ENCODE measurements at places on chromosomes 6 and 20. TPM values are rescaled to one million over a fixed set of nuclear protein-coding genes. Genes with fewer than 3 reads are reported as not detected.

C2 gene
- total RNA-seq, result 1.4 TPM

PRSS16 gene
- 0.69 TPM for total RNA-seq

NFATC2 gene
- 32.5 TPM for total RNA-seq

BEND6 gene
- not detected for total RNA-seq

ADGB gene
- total RNA-seq, result not detected

CAGE1 gene
- 0.38 TPM for total RNA-seq

DLK2 gene
- total RNA-seq, result 0.36 TPM

ZC3H12D gene
- total RNA-seq, result 70.2 TPM

TFAP2C gene
- not detected for total RNA-seq

TRIM31 gene
- not detected for total RNA-seq

GJA1 gene
- not detected for total RNA-seq

METTL24 gene
- not detected for total RNA-seq

RMND1 gene
- total RNA-seq, result 7.5 TPM

FKBP1C gene
- not detected for total RNA-seq

C20orf202 gene
- total RNA-seq, result not detected

GRCh38 chr6:105374010-105374420 lies 28.9 kb downstream of the PREP start:
- DNase-seq, result no peak

DNA sequence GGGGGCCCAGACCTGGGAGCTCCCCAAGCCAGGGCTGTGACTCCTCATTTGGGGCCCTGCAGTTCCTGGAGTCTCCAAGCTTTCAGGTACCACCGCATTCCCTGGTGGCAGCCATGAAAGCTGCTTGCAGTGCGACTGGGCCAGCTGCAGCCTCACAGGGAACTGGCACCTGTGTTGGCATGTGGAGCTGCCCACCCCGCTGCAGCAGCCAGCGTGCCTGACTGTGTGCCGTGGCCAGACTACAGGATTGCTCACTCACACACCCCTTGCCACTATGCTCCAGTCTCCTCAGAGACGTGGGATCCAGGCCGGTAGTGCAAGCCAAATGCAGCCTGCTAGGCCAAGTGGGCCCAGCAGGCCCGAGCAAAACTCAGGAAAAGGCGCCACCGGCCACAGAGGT lies 450.7 kb downstream of the COL12A1 start:
- DNase-seq, result no peak

GRCh38 chr6:154550779-154551178 lies 40.3 kb upstream of the CNKSR3 start:
- DNase-seq, result no peak

DNA sequence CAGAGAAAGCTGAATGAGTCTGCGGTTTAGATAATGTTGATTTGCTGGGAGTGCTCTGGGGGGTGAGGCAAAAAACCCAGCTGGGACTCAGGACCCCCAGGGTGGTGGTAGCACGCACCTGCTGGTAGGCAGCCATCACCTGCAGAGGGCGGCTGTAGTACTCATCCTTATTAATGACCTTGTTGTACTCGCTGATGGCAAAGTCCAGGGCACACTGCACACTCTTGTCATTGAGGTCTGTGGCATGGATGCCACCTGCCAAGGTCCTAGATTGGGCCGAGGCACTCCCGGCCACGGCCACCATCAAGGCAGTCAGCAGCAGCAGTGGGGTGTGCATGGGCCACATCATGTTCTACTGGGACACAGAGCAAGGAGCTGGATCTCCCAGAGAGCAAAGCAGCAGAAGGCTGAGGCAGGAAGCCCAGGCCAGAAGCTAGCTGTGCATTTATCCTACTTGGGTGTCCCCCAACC lies at the start of gene CST5:
Gene CST5, minus strand, starts transcription at position 421 of the 471 bp plus-strand sequence. Its CDS starts 72 bp downstream, at position 349.
- no peak for DNase-seq

- no peak for DNase-seq
Measured at GRCh38 chr6:19905584-19905983, 68.4 kb downstream of the ID4 start.

- DNase-seq, result no peak
Measured at GRCh38 chr6:146041282-146041681, 12.4 kb downstream of the GRM1 start.

DNA sequence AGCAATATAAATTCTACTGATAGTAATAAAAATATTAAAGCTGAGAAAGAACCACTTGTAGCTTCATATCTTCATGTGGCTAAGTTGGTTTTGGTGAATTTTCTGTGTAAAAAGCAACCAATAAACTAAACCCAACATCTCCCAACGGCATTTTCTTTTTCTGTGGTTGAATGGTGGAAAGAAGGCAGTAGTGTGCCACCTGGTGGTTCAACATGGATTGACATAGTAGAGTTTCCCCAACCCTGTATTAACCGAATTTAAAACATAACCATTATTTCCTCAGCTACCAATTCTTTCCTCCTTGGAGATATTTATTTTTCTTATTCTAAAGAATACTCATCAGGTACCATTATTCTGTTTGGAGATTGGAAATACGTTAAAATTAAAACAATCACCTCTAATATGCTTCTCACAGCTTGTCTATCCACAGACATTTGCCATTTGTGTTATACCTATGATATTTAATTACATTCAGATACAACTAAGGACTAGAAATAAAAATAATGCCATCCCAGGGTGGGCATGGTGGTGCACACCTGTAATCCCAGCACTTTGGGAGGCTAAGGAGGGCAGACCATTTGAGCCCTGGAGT lies 117.1 kb upstream of the EEF1E1 start:
- peak; percentile 48 for DNase-seq

GRCh38 chr20:675453-676314 lies at the start of gene SCRT2:
SCRT2 (minus strand) TSS chr20:675802; CDS start chr20:675601, 201 bp downstream.
- peak; percentile 33 for DNase-seq

- DNase-seq, result no peak
Measured at GRCh38 chr6:45555981-45556771, 178.4 kb upstream of the SUPT3H start.

GRCh38 chr6:4844108-4844507 lies 67.9 kb downstream of the CDYL start:
- no peak for DNase-seq

DNA sequence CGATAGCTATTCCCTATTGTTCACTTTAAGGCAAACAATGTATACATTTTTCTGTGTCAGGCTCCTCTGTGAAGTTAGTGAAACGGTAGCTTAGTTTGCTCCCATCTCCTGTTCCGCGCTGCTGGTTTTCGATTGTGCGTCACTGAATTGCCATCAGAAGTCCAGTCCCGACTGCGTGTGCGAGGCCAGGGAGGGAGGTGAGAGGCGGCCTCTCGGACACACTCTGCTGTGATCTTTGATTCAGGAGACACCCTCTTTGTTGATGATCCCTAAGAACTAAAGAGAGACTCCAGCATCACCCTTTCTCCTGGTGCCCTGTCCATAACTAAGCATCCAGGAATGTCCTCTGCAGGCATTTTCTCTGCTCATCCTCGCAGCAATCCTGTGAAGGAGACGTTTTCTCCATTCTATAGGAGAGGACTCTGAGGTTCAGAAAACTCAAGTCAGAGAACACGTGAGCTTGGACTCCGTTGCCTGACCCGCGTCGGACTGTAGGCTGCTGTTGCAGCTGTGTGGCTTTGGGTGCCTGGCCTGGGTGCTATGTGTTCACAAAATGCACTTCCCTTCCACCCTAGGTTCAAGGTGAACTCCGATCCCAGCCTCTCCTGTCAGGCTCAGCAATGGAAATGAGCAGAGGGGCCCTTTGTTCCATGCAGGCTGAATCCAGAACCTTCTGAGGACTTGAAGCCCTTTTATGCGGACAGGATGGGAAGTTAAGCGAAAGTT lies 24.1 kb upstream of the UNC93A start:
- DNase-seq, result no peak

GRCh38 chr20:38357653-38358207 lies 11.4 kb downstream of the LBP start:
- no peak for DNase-seq

- no peak for DNase-seq
Measured at GRCh38 chr6:17341117-17341805, 52.1 kb upstream of the CAP2 start.

- no peak for DNase-seq
Measured at GRCh38 chr20:9088556-9088955, 19.7 kb downstream of the PLCB4 start.

GRCh38 chr20:57756213-57756612 lies 46.4 kb upstream of the PMEPA1 start:
- DNase-seq, result no peak

DNA sequence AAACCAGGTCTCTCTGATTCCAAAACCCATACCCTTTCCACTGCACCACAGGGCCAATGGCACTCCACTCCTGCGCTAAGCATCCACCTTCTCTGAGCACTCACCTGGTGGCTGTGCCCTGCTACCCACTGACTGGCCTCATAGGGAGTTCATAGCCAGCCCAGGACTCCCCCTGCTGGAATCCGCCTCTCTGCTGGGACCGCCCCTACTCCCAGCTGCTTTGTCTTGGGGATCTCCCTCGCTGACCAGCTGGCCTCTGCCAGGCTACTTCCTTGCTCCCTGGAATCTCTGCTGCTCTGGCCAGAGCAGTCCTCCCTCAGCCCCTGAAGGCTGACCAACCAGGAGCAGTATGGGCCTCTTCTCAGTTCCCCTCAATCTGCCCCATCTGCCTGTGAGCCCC lies 129.7 kb downstream of the FAXC start:
- DNase-seq, result no peak

DNA sequence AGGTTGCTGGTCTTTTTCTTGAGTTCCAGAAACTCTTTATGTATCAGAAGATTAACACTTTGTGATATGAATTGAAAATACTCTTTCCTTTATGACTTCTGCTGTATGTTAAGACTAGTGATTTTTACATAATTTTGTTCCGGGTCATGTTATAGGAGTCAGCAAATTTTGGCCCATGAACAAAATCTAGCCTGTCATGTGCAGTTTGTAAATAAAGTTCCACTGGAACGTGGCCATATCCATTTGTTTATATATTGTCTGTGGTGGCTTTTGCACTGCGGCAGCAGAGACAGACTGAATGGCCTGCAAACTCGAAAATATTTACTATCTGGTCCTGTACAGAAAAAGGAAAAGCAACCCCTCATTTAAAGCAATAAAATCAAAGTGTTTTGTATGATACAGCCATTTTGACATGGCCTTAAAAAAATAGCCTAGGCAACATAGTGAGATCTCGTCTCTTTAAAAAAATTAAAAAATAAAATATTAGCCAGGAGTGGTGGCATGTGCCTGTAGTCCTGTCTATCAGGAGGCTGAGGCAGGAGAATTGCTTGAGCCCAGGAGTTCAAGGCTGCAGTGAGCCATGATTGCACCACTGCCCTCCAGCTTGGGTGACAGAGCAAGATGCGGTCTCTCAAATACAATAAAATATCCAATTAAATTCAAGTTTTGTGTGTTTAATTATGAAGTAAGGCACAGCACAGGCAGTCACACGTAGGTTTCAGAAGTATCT lies 36.9 kb downstream of the SNX9 start:
- no peak for DNase-seq

DNA sequence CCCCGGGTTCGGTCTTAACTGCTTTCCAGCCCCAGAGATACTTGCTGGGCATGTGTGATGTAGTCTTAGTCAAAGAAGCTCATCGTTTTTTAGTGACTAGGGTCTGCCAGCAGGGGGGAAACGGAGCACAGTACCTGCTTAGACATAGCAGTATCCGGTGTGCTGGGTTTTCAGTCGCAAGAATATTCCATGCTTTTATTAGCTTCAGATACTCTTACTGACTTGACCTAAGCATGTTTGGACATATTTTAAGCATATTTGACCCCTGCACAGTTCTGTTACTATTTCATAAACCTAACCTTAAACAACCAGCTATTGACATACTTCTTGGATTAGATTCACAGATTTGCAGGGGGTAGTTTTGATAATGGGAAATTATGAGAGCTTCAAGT lies 3.0 kb downstream of the E2F3 start:
- peak; percentile 62 for DNase-seq

Data from CD4-positive, alpha-beta T cell (primary cell).